Mucosa of gallbladder (tissue), 1 donor: ENCODE measurements at places on chromosomes 2 and 18. TPM values are rescaled to one million over a fixed set of nuclear protein-coding genes. Genes with fewer than 3 reads are reported as not detected.

DNA sequence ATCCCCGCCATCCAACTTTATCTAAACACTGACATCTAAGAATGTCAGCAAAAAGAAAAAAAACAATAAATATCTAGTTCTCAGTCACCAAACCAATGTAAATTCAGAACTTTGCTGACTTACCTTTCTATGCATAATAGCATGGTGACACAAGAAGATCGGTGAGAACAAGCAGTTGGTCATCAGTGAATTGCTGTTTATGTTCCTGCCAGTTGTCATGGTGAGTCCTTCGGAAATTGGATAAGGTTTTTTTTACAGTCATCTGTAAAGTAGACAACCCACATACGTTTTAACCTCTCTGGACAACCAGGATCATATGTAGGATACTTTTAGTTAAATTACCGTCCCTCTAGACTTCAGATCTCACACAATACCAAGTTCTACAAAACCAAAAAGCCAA lies 6.2 kb upstream of the GPR75 start:
- no peak for DNase-seq

- DNase-seq: no peak
Measured at GRCh38 chr2:181314551-181314950, 142.6 kb upstream of the ITGA4 start.

DNA sequence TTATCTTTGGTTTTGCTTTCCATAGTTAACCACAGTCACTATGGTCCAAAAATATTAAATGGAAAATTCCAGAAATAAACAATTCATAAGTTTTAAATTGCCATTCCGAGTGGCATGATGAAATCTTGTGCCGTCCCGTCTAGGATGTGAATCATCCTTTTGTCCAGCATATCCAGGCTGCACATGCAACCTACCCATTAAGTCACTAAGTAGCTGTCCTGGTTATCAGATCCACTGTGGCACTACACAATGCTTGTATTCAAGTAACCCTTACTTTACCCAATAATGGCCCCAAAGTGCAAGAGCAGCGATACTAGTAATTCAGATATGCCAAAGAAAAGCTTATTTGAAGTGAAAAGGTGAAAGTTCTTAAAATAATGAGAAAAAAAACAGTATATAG lies 10.7 kb downstream of the USP34 start:
- no peak for DNase-seq

DNA sequence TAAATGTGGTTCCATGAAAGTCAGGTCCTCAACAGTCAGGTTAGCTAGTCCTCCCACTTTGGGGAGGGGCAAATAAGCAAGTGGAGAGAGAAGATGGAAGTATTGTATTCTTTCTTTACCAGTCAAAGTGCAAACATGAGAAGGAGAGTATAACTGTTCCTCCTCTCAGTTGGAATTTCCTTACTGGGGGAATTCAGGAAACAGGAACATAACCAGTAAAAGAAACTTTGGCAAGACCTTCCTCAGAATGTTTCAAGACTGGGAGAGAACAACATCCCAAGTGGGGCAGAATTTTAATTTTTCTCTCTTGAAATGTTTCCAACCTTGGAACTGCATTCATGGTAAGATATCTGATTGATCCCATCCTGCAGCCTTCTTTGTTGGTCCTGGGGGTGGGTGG lies 552.4 kb upstream of the TNP1 start:
- DNase-seq: no peak

DNA sequence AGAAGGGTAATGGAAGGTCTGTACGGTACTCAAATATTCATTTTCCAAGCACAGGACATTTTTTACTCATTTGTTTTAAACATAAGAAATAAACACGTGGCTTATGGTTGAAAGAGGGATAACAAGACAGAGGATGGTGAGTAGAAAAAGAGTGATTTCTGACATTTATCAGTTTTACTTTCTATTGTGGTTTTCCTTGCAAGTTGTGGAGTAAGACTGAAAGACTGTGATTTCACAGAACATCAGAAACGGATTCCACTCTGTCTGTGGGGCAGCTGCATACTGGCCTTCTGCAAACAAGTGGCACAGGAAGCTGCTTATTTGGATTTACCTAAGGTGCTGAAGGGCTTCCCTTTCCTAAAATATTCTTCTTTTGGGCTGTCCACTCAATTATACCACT lies 122.2 kb upstream of the ITGB6 start:
- no peak for DNase-seq

DNA sequence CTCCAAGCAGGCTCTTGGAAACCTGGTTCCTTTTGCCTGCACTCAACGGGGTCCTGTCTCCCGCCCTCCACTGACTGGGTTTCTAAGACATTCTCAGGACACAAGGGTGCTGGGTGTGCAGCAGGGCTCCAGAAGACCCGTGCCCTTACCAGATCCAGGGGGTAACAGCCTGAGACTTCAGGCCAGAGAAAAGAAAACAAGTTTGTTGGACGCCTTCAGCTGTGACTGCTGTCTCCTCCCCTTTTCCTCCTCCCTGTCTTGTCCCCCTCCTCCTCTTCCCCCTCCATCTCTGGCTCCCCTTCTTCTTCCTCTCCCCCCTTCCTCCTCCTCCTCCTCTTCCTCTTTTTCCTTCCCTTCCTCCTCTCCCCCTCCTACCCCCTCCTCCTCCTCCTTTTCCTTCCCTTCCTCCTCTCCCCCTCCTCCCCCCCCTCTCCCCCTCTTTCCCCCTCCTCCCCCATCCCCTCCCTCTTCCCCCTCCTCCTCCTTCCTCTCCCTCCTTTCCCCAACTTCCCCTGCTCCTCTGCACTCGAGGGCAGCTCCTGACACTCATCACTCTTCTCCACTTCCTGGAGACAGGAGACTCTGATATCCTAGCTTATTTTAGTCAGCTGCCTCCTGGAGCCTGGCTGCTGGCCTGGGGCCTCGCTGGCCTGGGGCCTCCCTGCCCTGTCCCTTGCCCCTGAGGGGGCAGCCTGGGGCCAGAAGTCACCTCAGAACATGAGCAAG lies 12.4 kb downstream of the ADRA2B start:
- DNase-seq: no peak

GRCh38 chr2:98470851-98471255 lies 26.2 kb downstream of the INPP4A start:
- no peak for DNase-seq

GRCh38 chr2:30421026-30421603 lies 25.9 kb upstream of the LCLAT1 start:
- DNase-seq: no peak

- DNase-seq: peak; percentile 61
Measured at GRCh38 chr2:11710632-11711353, 35.6 kb upstream of the LPIN1 start.

GRCh38 chr18:6058941-6059340 lies 163.6 kb upstream of the TMEM200C start:
- no peak for DNase-seq

GRCh38 chr2:242044313-242044590 lies 174.7 kb downstream of the RTP5 start:
- DNase-seq: no peak

GRCh38 chr2:199041-199966 lies 64.5 kb downstream of the SH3YL1 start:
- DNase-seq: no peak

DNA sequence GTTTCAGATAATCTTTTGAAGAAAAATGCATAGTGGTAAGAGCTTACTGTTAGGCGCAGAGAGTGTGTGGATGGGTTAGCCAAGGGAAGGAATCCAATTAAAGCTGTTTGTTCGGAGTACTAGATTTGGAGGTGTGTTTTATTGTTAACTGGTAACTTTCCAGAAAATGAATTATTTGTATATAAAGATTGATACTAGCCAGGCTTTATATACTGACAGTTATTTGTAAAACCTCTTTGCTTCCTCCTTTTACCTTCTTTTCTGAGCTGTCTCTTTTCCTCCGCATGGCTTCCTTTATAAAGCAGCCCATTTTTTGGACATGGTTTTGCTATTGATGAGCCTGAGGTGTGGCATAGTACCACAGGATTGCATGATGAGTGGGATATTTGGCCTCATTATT lies 25.6 kb downstream of the SPTBN1 start:
- DNase-seq: no peak

- DNase-seq: no peak
Measured at GRCh38 chr2:109396202-109397180, 217.3 kb downstream of the SEPTIN10 start.

DNA sequence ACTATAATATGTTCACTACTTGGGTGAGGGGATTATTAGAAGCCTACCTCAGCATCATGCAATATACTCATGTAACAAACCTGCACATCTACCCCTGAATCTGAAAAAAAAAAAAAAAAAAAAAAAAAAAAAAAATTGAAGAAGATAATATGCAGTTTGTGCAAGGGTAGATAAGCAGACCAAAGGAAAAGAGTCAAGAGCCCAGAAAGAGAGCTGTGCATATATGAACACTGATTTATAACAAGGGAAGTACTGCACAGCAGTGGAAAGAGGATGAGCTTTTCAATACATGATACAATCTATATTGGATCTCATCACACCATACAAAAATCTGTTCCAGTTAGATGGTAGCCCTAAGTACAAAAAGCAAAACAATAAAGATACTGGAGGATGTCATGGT lies 82.6 kb upstream of the MYO3B start:
- DNase-seq: no peak

DNA sequence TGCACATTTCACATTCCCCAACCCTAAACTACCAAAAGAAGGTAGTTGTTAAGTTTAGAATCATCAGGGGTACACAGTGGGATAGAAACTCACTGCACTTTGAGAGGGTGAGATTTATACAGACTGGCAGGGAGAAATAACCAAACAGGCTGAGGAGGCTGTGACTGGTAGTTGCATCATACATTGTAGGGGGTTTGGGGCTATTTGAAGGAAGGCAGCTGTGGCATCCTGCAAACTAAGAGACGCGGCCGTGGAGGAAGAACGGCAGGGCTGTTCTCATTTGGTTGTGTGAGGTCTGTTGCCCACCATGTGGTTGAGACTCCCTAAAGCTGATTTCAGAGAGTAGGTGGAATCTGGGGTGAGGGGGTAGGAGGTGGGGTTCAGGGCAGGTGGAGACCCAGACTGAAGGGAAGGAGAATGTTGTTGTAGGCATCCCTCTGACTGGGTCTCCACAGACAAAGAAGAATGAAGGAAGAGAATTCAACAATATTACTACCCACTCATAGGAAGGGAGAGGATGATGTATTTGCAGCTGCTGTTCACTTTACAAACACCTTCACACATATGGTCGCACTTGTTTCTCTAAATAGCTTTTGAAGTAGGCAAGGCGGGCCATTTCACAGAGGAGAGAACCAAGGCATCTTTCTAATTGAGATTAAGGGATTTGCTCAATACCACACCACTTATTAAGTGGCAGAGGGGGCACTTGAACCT lies 170.9 kb upstream of the SIX2 start:
- DNase-seq: no peak

DNA sequence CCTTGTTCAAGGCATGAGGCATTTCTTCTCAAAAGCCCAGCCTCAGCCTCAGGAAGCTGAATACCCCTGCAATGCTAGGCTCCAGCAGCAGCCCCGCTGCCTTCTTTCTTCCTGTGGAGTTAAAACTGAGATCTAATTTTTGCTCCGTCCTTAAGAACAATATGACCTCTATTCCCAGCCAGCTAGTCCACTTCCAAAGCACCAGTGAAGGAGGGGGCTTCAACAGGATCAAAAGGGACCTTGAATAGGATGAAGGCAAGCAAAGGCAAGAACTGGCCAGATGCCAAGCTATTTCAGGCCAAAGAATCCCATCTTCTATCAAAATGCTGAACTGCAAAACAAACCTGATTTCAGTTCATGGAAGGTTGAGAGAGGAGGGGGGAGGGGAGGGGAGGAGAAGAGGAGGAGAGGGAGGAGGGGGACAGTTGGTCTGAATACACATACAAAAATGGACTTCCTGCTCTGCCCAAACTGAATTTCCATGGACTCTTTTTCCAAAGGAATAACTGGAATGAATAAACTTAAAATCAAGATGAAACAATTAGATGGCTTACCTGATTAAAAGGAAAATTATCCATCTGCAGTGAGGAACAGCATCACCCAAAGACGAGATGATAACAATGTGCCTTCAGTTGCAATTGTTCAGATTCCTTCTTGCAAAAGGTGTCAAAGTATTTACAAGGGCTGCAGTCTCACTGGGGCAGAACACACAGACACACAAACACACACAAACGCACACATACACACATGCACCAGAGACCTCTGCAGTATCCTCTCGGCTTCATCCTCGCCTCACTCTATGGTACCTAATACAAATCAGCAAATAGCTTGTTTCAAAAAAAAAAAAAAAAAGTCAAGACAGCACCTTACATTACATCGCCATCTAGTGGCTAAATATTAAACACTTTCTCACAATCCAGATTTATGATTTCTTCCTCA lies at the start of gene SCN1A:
Gene SCN1A, minus strand, starts transcription at position 804 of the 939 bp plus-strand sequence. CDS start 54,399 bp downstream, outside the sequence.
- no peak for DNase-seq

DNA sequence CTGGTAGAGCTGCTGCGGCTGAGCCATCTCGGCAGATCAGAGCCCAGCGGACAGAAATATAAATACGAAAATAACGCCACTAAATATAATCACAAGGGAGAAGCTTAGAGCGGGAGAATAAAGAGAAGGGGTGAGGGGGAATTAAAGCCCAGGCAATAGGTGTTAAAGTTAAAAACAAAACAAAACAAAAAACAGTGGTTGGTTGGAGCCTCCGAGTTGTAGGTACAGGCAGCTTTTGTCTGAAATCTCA lies 1.3 kb upstream of the MEIS1 start:
- DNase-seq: no peak

DNA sequence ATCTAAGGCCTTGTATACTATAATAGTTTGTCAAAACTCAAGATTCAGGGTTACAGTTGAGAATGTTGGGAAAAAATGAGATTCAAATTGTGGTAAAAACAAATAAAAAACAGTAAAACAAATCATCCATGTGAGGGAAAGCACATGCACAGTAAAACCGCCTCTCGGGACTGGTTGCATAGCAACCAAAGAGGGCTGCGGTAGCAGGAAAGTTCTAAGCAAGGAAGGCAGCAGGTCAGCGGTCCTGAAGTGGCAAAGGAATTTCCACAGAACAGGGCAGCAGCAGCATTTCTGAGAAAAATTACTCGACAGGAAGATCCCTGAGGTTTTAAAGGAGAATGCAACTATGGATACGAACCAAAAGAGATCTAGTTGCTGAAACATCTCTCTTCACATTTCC lies 93.7 kb downstream of the DYNAP start:
- DNase-seq: no peak

DNA sequence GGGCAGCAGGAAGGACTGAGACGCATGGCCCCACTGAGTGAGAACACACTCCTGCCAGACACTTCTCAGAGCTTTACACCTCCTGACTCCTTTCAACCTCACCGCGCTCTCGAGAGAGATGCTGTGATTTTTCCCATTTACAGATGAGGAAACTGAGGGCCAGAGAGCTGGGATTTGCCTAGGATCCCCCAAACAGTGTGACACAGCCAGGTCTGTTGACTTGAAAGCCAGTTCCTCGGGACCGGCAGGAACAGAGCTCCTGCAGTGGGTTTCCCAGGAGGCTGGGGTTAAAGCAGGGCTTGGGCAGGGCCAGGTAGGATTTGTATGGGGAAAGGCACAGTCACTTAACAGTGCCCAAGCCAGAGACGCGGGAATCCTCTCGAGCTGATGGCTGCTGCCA lies 81.9 kb downstream of the STPG4 start:
- no peak for DNase-seq

CCDC150 gene
- 2.7 TPM for total RNA-seq

FKBP1B gene
- total RNA-seq: 23.0 TPM

CRYGD gene
- total RNA-seq: not detected
